ENCODE measurements at places on chromosomes 2 and 18. TPM values are rescaled to one million over a fixed set of nuclear protein-coding genes. Genes with fewer than 3 reads are reported as not detected.

GRCh38 chr2:106338043-106338442, 130.2 kb downstream of the RGPD3 start:
- peak; percentile 53 for DNase-seq
- H3K27ac ChIP-seq: peak overlapping the region; percentile 25
- H3K36me3 ChIP-seq: no peaks in the 10 kb centered on the region
- H3K4me3 ChIP-seq: no peak overlapping the region
- H3K4me1 ChIP-seq: peaks cover 26% of the 10 kb centered on the region

GRCh38 chr2:191470306-191470705, 207.6 kb upstream of the NABP1 start:
- H3K4me1 ChIP-seq: peaks cover 9% of the 10 kb centered on the region
- no peaks in the 10 kb centered on the region for H3K36me3 ChIP-seq
- H3K27me3 ChIP-seq: no peaks in the 10 kb centered on the region
- H3K27ac ChIP-seq: no peak overlapping the region
- DNase-seq: no peak

GRCh38 chr18:27404855-27405254, 219.7 kb upstream of the CHST9 start:
- no peak overlapping the region for H3K27ac ChIP-seq
- H3K4me3 ChIP-seq: no peak overlapping the region
- H3K4me1 ChIP-seq: no peaks in the 10 kb centered on the region
- no peaks in the 10 kb centered on the region for H3K36me3 ChIP-seq
- no peak for DNase-seq

GRCh38 chr2:120486946-120487345, 141.0 kb downstream of the INHBB start:
- DNase-seq: no peak
- H3K4me3 ChIP-seq: no peak overlapping the region
- H3K4me1 ChIP-seq: peaks cover 9% of the 10 kb centered on the region
- peaks cover 18% of the 10 kb centered on the region for H3K27me3 ChIP-seq
- no peaks in the 10 kb centered on the region for H3K36me3 ChIP-seq

Gene EGR4
- polyA plus RNA-seq: not detected

Gene SGPP2
- polyA plus RNA-seq: 2.9 TPM
